Ammon's horn (tissue), 1 donor: ENCODE measurements at places on chromosomes 13 and 19.

- DNase-seq: no peak
Observed at GRCh38 chr13:79287939-79288795, 117.9 kb downstream of the RBM26 start.

DNA sequence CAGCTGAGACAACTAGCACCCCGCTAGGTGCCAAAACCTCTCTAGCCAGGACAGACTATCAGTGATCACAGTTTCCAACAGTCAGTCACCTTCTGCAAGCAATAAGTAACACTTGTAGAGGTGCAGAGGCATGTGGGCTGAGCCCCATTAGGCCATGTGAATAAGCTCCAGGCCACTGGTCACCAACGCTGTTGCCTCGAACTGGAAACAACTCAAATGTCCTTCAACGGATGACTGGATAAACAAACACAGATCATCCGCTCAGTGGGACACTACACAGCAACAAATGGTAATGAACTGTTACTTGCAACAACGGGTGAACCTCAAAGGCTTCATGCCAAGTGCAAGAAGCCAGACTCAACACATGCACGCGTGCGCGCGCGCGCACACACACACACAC is 27.5 kb upstream of the TMEM160 start:
- DNase-seq: no peak

- DNase-seq: no peak
Observed at GRCh38 chr19:38513762-38514167, 80.3 kb downstream of the RYR1 start.

DNA sequence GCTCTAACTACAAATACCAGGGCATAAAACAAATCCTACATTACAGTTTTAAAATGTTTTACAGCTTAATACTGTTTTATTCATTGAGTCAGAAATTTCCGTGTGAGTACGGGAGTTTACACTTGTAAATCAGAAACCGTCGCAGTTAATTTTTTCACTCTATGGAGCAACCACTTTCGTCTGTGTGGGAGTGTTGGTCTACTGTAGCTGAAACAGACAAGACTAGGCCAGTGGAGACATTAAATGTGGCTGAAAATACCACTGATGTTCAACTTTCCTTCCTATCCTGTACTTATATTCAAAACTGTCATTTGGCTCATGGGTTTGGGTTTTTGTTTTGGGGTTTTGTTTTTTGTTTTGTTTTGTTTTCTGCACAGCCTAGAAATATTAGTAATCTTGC is 268.7 kb downstream of the DCT start:
- DNase-seq: no peak

- DNase-seq: no peak
Observed at GRCh38 chr19:3656073-3656746, 29.6 kb upstream of the CACTIN start.
